Temporal lobe (tissue), 4 donors: ENCODE measurements at places on chromosomes 4 and X. TPM values are rescaled to one million over a fixed set of nuclear protein-coding genes. Genes with fewer than 3 reads are reported as not detected.

The RADX gene
- total RNA-seq, result 11.1 TPM

The CENPVL1 gene
- 1.7 TPM for total RNA-seq

The TSPAN5 gene
- 112 TPM for total RNA-seq

The SMIM20 gene
- 17.0 TPM for total RNA-seq

The NEUROG2 gene
- 25.1 TPM for total RNA-seq

The CT55 gene
- total RNA-seq, result not detected

The LAMTOR3 gene
- 39.8 TPM for total RNA-seq

The WAS gene
- total RNA-seq, result 0.74 TPM

The ETDA gene
- not detected for total RNA-seq

The SPANXC gene
- not detected for total RNA-seq

The GPR50 gene
- total RNA-seq, result not detected

The RHOXF2B gene
- total RNA-seq, result not detected

The NOX1 gene
- total RNA-seq, result not detected

The NKX3-2 gene
- under 0.01 TPM for total RNA-seq

The ESX1 gene
- total RNA-seq, result not detected

The TMPRSS11B gene
- not detected for total RNA-seq

The EDA2R gene
- 0.49 TPM for total RNA-seq

The DOCK11 gene
- total RNA-seq, result 14.3 TPM

The RASSF6 gene
- total RNA-seq, result under 0.01 TPM
